ENCODE measurements at places on chromosomes 12 and 14.
A peak's percentile ranks its signal among the peaks of the same experiment; 100 is the strongest.

GRCh38 chr14:90518069-90518940, 121.5 kb downstream of the CALM1 start:
- DNase-seq, result peak; percentile 68

DNA sequence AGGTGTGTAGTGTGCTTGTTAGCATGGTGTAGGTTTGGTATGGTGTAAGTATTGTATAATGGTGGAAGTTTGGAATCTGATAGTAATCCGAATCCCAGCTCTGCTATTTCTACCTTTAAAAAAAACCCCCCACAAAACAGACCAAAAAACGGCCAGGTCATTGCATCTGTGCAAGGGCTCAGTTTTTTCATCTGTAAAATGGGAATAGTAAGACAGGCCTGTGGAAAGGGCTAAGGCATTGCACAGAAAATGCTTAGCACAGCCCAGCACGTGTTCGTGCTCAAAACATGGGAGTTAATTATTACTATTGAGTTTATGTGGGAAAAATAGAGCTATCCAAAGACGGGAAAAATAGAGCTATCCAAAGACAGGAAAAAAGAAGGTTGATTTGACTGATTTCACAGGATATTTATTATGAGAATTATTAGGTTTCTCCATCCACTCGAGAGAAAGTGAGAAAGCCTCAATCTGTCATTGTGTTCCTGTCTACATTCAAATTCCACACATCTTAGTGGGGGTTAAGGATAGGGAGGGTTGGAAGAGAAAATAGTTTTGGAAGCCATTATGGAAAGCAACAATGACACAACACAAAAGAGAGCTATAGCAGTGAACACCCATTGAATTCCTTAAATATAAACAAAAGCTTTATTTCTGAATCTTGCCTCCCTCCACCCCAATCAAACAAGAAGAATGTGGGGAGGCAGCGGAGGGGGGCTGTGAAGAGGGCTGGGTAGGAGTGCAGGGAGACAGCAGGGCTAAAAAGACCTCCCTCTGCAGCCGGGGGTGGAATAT, 126.8 kb upstream of the MAX start:
- no peak for DNase-seq

DNA sequence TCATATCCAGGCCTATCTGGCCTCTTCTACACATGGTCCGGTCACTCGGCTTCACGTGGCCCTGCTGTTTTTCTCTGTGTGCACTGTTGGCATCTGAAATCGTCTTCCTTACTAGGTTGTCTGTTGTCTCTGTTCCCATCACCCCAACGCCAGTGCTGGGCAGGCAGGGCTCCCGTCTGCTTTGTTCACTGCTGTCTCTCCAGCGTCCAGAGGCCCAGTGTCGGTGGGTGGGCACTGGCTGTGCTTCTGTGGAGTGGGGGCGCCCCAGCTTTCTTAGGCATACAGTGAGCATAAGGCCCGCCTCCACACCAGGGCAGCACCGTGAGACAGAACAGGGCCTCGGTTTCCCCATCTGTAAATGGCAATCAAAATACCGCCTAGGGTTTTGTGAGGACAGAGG, 153.1 kb downstream of the BCL11B start:
- no peak for DNase-seq

DNA sequence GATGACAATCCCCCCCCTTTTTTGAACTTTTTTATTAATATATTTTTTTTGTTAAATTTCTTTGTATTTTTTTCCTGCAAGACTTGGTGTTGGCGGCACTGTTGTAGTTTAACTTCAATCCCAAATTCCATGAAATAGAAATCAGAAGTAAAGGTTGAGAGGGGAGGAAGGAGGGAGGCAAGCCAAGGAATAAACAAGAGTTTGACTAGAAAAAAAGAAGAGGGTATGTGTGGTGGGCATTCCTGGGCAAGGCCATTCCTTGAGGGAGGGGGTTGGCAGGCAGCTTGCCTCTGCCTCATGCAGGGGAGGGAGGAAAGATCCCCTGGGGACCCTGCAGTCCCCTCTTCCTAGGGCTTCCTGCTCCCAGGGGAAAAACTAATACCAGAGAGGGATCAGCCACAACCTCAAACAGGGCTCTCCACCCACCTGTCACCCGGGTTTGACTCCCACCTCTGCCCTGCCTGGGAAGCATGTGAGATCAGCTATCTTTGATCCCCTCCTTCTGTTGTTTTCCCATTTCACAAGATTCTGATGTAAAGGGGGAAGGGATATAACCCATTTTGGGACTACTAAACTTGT, 519 bp upstream of the AP1G2 start:
- DNase-seq, result no peak

DNA sequence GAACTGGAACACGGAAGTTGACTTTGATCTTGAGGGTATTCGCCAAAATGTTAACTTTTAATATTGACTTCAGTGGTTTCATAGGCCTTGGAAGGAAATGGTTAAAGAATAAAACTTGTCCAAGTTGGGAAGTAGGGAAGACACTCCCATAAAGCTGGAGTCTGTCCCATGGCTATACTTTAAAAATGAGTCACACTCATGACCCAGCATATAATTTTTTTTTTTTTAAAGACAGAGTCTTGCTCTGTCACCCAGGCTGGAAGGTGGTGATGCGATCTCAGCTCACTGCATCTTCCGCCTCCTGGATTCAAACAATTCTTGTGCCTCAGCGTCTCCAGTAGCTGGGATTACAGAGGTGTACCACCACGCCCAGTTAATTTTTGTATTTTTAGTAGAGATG, 19.6 kb downstream of the TMPRSS12 start:
- DNase-seq, result no peak

DNA sequence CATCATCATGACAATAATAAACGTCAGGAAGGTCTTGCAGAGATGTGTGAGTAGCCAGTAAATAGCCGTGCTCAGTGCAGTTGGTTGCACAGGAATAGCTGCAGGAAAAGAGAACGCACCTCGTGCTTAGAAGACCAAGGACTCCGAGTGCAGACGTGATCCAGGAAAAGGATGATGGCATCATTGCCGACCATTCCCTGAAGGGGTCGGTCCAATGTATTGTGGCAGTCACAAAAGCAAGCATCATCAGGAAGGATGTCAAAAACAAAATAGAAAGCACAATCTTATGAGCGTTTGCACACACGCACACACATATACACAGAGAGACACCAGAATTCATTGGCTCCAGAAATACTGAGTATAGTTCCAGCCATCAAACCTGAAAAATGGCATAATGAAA, 12.8 kb downstream of the DUSP6 start:
- no peak for DNase-seq

GRCh38 chr12:122888232-122888752, 7.6 kb downstream of the VPS37B start:
- DNase-seq, result peak; percentile 74

- peak; percentile 71 for DNase-seq
Measured at GRCh38 chr14:68611599-68611998, 181.3 kb downstream of the ZFP36L1 start.

DNA sequence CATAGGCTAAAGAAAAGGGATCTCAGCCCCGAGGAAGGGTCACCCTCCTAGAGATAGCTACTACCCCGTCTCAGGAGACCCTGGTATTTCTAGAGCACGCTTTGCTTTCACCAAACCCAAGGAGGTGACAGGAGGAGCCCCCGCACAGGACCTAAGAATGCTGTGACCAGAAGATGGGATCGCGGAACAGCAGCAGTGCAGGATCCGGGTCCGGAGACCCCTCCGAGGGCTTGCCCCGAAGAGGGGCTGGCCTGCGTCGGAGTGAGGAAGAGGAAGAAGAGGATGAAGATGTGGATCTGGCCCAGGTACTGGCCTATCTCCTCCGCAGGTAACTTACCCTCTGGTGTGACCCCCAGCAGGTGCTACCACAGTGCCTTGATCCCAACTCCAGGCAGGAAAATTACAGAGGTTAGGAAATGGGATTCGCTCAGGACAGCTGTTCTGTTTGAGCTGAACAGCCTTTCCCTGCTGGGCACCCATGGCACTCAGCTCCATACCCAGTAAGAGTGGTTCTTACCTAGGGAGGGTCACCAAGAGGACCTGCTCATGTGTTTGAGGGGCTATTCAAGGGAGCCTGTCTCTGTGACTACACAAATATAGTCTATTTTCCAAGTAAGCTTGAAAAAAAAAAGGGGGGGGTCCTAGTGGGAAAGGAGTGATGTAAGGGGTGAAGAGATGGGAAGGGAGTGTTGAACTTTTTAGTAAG, 826 bp upstream of the NRL start:
- DNase-seq, result no peak

- no peak for DNase-seq
Measured at GRCh38 chr14:68109132-68109900, 289.7 kb downstream of the RAD51B start.

GRCh38 chr14:57290751-57291150, 22.0 kb downstream of the AP5M1 start:
- no peak for DNase-seq

DNA sequence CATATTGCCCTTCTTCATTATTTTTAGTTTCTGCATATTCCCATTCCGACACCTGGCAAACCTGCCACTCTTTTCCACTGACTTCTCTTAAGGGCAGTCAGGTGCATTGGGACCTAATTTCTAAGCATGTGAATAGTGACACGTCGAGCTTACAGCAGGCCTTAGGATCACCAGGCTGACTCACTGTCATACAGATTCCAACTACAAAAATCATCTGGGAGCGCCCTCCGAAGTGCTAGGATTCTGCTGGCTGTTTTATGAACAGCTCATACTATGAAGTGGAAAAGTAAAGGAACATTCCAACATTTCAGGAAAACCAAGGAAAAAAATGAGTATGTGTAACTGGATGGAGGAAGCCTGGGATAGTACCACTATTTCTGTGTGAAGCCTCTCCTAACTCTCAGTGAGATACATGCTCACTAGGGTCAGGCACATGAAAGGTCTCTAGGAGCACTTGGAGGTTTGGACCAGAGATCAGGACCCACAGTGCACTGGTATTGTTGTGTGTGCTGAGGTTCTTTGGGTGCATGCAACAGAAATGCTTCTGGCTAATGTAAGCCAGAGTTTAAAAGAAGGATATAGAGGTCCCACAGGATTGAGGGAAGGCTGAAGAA, 257.4 kb downstream of the ZFP36L1 start:
- no peak for DNase-seq

DNA sequence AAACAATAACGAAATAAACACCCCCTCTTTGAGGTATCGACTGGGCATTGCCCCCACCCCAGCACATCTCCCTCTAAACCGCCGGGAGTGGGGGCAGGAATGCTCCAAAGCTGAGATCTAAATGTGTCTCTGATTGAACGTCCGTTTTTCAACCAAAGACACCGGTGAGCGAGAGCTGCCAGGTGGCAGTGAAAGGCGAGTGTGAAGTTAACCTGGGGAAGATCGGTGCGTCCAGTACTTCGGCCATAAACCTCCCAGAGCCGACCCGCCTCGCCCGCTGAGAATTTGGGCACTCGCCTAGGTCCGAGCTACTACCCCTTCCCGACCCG, 625 bp downstream of the ANGEL1 start:
- DNase-seq, result peak; percentile 26

DNA sequence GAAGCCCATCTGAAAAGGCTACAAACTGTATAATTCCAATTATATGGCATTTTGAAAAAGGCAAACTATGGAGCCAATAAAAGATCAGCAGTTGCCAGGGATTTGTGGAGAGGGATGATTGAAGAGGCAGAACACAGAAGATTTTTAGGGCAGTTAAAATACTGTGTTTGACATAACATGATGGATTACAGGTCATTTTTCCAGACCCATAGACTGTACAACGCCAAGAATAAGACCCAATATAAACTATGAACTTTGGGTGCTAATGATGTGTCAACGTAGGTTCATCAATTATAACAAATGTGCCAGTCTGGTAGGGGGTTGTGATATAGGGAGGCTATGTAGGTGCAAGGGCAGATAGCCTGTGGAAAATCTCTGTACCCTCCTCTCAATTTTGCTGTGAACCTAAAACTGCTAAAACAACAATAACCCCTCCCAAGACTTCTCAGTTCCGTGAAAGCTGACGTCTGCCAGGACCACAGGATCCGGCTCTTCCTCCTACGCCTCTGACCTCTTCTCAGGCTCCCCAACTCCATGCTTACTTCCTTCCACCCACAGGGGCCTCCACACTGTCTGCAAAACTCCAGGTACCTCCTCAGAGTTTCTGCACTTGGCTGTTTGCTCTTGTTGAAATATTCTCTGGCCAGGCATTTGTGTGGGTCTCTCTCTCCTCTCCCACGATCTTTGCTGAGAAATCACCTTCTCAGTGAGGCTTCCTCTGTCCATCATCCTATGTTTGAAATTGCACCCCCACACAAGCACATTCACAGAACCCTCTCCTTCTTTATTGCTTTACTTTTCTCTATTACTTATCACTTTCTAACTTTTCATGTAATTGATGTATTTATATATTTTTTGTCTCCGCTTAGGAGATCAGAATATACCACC, 131.4 kb downstream of the BBS10 start:
- peak; percentile 51 for DNase-seq

DNA sequence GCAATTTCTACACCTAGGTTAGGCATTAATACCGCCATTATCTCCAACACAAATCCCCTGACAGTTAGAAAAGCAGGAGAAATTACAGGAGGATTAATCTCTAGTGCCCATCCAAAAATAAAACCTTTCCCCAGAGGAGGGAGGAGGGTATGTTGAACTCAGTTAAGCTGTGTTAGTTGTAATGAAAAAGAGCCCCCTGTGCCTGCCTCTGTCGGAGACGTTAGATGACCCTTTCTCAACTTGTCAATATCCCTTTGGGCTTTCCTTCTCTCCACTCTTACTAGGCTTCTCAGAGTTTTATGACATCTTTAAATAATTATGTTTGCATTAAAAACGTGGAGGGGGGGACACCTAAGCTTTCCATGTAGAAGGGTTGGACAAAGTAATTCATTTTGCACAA, 278.2 kb downstream of the PDZRN4 start:
- DNase-seq, result no peak

DNA sequence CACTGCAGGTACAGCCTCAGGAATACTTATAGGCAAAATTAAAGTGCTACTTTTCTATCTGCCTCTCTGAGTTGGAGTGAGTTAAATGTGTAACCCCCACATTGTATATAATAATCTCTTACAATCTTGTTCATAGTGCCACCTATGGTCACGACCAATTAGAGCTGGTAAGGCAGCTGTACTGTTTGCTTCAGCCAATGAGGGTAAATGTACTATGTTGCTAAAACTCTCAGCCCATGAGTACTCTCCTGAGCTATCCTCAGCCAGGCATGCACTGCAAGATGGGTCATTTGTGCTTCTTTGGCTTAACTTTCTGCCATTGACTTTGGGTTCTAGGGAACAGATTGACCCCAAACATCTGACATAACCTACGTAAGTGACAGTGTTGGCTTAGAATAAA, 15.0 kb upstream of the MDM2 start:
- DNase-seq, result no peak

DNA sequence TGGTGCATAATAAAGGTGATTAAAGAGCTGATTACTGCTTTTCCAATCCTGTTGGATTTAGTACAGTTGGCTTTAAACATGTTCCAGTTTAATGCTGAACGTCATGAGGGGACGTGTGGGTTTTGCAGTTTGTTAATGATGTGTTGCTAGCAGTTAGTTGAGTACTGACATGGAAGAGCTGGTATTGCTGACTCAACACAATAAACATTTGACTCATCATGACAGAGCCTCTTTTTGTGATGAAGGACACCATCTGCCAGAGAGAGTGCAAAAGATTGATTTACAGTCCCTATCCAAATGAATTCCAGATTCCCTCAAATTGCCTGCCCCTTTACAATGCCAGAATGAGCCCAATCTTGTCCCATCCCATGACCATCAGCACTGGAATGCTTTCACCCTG, 346.2 kb upstream of the PRICKLE1 start:
- DNase-seq, result no peak

Data from tongue (tissue), 3 donors.